ENCODE measurements at places on chromosomes 6 and 20.

GRCh38 chr6:48071833-48072232 lies 39.2 kb downstream of the PTCHD4 start:
- DNase-seq = no peak

DNA sequence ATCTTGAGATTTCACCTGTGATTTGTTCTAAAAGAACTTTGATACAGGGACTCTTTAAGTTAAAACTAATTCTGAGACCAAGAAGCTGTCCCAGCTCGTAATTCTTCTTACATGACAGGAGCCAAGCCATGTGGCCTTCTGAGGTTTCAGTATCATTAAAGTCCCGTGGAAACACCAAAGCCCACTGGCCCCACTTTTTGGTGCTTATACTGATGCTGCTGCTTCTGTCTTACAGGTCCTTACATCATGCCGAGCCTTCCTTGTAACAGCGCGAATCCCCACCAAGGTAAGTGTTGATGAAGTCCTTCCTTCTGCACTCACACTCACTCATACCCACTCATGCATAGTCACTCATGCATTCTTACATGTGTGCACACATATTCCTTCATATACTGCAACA lies 140.7 kb downstream of the CARMIL1 start:
- DNase-seq = no peak

DNA sequence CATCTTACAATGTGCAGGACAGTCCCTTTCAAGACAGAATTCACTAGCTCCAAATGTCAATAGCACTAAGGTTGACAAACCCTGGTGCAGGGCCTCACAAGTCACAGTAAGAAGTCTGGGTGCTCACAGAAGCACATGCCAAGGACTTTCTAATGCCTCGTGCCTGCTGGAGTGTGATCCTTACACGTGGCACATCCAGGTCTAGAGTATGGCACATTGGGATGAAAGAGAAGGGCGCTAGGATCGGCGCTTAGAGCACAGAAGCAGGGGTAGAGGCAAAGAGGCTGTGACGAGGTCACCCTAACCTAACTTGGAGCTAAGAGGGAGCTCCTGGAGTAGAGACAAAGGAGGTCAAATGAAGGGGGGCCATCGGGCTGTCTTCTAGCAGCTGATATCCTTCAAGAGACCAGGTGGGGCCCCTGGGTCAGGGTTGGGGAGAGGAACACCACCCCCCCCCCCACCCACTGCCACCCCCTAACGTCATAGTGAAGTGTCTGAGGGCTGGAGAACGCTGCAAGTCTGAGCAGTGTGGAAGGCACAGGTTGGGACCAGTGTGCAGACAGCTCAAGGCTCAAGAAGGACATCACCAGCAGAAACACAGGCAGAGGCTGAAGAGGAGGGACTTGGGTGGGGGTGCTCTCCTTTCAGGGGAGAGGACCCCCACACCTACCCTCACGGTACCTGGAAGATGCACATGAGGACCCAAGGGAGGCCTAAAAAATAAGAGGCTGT lies 97.8 kb upstream of the MRPS10 start:
- DNase-seq = no peak

GRCh38 chr6:15522427-15522826 lies 140.4 kb downstream of the DTNBP1 start:
- DNase-seq = no peak

DNA sequence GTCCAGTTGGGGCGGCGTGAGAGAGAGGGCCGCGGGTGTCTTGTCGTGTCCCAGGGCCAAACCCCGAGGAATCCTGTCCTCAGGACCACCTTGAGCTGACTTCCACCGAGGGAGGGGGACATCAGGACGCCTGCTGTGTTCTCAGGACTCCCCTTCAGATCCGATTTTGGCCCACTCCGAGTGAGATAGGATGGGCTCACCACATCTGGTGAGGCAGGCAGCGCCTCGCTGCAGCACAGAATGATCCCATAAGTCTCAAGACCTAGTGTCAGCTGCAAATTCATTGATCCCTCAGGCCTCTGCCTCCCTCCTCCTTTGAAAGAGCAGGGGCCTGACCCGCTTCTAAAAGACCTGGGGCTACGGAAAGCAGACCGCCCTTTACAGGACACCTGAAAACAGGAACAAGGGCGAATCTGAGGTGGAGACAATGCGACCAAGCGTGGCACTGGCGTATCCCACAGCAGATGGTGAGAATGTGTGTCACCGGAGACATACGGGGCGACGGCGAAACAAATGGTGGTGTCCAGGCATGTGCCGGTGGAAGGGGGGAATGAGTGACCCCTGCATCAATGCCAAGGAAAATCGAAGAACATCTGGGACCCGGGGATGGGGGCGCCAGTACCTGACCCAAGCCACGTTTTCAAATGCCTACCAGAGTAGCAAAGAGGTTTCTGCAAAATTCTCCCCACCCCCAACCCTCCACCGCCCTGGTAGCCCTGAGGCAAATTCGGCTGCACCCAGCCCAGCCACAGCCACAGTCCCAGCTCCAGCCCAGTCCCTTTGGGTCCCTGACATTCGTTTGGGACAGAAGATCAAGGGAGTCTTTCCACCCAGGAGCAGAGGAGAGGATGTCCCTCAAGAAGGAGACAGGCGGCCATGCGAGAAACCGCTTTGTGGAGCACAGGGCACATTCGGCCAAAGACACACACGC lies 162.1 kb upstream of the ZNF337 start:
- no peak for DNase-seq

Data from stimulated activated naive CD4-positive, alpha-beta T cell (primary cell).